Activated T-helper 17 cell treated with anti-CD3 and anti-CD28 coated beads, Interleukin-2, amount 50 U/mL, for 72 hours (primary cell): ENCODE measurements at places on chromosomes 4 and X. TPM values are rescaled to one million over a fixed set of nuclear protein-coding genes. Genes with fewer than 3 reads are reported as not detected.

Gene STPG2
- total RNA-seq = 0.21 TPM

Gene SPIN2A
- 0.76 TPM for total RNA-seq

Gene SHROOM2
- not detected for total RNA-seq

Gene ARMCX4
- total RNA-seq = 11.3 TPM

Gene CTPS2
- total RNA-seq = 3.3 TPM

Gene TMEM35A
- total RNA-seq = not detected

Gene SH2D1A
- 60.9 TPM for total RNA-seq

Gene COL4A6
- total RNA-seq = not detected

Gene SMR3B
- total RNA-seq = not detected

Gene SYNPO2
- 0.37 TPM for total RNA-seq

Gene CT45A10
- total RNA-seq = not detected

DNA sequence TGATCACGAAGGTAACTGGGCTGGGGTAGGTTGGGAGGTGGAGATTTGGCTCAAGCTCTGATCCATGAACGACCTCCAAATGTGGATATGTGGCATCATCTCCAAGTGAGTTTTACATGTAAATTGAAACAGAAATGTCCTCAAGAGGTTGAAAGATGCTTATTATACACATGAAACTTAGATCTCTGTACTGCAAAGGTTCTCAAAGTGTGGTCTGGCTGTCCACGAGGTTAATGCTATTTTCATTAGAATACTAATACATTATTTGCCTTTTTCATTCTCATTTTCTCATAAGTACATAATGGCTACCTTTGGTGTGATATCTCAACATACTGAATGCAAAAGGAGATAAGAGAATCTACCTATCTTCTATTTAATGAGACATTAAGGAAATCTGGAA is 198.2 kb downstream of the RASL11B start:
- no peak for ATAC-seq

GRCh38 chr4:187782286-187782824 is 213.2 kb upstream of the ZFP42 start:
- ATAC-seq = no peak

- ATAC-seq = no peak
These were observed 897.8 kb downstream of the CENPC start for GRCh38 chr4:66647476-66647875.

DNA sequence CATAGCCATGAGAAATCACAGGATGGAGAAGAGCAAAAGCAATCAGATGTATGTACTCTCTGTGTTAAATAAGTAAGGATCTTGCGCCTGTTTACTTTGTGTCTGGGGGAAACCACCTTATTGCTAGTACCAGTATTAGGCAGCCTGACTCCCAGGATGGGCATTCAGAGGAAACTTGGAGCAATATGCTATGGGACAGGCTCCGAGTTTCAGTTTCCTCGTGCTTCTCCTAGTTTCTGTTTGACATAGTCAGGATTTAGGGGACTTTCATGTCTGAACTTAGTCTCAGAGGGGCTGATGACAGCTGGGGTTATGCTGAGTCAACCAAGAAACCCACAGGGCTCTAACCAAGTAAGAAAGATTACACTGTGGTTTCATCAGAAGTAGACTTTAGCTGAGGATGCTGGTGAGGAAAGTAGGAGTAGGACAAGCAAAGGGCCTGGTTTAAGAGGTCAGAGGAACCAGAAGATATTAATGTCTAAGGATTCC is 13.5 kb downstream of the NSUN7 start:
- ATAC-seq = peak; percentile 97

GRCh38 chrX:8984231-8984630 is 49.7 kb downstream of the FAM9B start:
- no peak for ATAC-seq

DNA sequence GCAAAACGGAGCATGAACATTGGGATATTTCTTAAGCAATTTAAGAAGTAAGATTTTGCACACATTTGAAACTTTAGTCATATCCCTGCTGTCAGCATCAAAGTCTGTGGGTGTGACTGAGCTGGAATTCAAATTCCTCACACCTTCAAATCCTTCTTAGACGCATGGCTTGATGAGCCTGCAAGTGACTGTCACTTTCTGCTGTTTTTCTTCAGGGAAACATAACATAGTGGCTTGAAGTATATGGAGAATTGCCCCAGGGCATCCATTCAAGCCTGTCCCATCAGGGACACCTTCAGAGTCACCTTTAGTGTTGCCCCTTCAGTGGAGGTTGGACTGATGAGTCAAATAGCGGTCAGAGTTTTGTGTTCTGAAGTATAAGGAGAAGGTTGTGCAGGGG is 17.4 kb downstream of the FHDC1 start:
- ATAC-seq = no peak

DNA sequence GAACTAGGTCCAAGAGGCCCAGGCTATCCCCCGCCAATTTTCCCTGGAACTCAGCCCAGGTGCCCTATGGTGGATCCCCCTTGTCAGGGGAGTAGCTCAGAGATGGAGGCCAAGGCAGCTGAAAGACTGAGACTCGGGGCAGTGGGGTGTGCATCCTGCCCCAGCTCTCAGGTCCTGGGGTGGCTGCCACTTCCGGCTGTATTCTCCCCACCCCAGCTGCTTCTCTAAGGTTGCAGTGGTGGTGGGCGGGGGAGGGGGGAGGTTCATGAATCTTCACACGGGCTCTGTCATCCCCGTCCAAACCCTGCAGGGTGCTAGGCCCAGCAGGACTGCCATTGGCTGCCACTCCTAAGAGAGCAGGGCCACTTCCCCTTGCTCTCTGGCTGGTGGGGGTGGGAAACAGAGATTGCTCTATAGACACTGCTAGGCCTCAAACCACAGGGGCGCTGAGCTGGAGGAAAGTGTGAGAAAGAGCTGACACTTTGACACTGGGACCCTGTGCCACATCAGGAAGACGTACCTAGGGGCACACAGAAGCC is 1.5 kb downstream of the SASH3 start:
- peak; percentile 80 for ATAC-seq

DNA sequence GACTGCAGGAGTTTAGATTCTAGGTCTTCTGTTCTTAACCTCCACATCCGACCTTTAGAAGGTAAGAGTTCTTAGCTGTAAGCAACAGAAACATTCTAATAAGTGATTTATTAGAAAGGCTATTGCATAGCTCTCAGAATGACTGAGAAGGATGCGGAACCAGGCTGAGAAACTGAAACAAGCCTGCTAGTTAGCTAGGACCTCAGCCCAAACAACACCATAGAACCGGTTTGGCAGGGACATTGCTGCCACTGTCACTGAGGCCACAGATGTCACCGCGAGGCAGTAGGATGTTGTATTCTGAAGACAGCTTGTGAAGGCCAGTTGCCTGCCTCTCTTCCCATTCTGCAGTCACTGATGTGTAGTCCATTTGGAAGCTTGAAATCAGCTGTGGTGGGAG is 160.0 kb upstream of the ARX start:
- ATAC-seq = no peak

DNA sequence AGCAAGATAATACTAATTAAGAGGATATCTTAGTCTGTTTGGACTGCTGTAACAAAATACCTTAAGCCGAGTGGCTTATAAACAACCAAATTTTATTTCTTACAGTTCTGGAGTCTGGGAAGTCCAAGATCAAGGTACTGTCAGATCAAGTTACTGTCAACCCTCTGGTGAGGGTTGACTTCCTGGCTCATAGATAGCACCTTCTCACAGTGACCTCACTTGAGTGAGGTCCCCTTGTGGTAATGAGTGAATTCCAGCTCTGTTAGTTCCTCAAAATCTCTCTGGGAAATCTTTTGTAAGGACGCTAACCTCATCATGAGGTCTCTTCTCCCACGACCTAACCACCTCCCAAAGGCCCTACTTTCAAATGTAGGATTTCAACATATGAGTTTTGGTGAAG is 36.9 kb upstream of the ADGRA3 start:
- ATAC-seq = no peak

DNA sequence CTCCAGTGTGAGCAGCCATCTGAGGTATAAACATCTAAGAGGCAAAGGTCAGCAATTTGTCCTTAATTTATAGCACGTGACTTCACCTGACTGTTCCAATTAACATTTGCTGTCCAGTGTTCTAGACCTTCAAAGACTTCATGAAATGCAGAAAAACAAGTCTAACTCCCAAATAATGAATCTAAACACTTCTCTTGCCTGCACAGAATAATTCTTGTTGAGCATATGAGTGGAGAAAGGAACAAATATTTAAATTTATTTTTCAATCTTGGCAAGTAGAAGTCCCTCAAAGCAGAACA is 12.0 kb downstream of the RFC1 start:
- no peak for ATAC-seq

DNA sequence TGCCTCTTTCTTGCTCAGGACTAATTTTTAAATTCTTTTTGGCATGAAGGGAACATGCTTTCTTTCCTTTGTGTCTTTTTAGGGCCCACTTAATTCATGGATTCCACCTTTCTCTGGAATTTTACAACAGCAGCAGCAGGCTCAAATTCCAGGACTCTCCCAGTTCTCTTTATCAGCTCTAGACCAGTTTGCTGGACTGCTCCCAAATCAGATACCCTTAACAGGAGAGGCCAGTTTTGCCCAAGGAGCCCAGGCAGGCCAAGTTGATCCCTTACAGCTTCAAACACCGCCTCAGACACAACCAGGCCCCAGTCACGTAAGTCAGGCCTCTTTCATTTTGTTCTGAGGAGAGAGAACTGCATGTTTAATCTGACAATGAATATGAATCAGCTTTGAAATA is 2.3 kb downstream of the ODAM start:
- ATAC-seq = no peak

DNA sequence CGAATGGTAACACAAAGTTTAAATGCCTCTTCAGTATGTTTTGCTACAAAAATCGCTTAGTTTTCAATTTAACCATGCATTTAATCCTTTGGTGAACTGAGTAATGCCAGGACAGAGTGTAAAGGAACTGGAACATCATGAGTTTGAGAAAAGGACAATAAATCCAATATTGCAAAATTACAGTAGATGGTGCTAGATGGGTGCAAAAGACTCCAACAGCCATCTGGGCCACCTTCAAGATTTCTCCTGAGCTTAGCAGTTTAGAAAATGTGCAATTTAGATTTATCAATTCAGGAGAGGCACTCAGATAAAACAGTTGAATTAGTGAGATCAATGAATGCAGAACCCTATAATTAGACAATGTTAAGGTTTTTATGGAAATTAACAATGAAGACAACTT is 33.2 kb upstream of the MID1IP1 start:
- no peak for ATAC-seq

GRCh38 chrX:97211070-97211469 is 327.4 kb downstream of the RPA4 start:
- peak; percentile 82 for ATAC-seq

DNA sequence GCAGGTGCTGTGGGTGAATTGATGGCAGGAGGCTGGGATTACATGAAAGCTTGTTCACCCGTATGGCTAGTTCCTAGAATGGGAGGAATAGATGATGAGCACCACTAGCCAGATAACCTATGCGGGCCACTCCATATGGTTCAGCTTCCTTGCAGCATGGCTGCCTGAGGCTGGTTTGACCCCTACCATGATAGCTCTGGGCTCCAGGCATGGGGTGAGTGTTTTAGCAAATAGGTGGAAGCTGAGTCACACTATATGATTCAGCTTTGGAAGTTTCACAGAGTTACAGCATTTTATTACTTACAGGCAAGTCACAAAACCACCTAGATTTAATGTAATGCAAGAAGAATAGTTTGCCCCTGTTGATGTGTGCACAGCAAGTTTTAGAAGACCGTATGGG is 603.2 kb downstream of the STIM2 start:
- no peak for ATAC-seq

DNA sequence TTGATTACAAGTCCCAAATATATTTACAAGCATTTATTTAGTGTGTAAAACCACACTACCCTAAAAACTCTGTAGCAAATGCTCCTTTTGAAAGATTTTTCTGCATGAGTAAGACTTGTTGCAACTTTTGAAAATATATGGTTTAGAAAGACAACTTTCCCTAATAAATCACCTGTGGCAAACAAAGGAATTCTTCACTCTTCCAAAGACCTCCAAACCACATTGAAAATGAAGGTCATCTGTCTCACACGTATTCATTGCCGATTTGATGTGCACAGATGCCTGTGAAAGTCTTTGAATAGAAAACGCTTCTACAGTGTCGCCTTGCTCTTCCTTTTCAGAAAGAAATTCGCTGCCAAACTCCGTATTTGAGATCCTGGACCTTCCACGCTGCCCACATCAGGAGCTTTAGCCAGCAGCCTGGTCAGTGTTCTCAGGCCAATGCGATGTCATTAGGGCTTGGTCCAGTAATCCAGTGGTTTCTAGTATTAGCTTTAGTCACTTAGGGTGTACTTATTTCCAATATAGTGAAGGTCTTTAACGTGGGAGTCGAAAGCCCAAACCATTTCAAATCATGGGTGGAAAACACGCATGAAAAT is 22.2 kb downstream of the SPINK2 start:
- no peak for ATAC-seq

- ATAC-seq = no peak
These were observed 58.9 kb upstream of the NFKB1 start for GRCh38 chr4:102441978-102442911.

- no peak for ATAC-seq
These were observed 51.3 kb downstream of the EMCN start for GRCh38 chr4:100466501-100466900.

DNA sequence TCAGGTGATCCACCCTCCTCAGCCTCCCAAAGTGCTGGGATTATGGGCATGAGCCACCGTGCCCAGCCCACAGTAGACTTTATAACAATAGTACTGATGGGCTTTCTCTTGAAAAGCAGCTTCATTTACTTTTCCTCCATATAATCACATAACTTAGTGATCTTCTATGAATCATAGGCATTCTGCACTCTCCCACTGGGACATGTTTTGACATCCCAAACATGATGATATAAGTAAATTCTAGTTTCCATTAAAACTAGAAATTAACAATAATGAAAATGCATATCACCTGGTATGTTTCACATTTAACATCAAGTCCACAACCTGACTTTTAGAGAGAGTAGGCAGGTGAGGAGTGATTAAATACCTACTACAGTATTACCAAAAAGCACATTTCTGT is 96.5 kb downstream of the CAMK2D start:
- ATAC-seq = no peak

DNA sequence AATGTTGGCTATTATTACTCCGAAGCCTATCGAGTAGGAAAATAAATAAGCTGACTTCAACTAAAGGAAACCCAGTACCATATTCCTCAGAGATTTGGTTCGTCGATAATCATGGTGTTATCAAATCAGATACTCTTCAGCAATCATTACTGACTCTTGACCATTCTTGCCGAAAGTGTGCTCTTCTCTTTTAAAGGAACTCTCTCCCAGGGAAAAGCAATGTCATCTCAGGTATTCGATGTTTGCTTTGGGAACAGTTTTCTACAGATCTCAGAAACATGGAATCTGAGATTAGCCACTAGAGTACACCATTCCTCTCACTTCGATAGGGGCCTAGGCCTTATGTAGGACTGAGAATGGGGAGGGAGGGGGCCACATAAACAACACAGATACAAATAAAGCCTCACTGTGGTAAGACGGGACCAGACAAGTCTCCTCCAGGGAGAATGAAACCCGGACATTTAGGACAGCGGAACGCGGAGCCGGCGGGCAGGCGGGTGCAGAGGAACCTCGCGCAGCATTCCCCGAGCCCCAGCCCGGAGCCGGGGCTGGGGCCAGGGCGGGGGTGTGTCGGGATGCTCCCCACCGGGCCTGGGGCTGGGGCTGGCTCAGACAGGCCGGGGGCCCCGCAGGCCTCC is 581 bp downstream of the DNAJB14 start:
- ATAC-seq = peak; percentile 1
